ENCODE measurements at places on chromosomes 4 and X.

DNA sequence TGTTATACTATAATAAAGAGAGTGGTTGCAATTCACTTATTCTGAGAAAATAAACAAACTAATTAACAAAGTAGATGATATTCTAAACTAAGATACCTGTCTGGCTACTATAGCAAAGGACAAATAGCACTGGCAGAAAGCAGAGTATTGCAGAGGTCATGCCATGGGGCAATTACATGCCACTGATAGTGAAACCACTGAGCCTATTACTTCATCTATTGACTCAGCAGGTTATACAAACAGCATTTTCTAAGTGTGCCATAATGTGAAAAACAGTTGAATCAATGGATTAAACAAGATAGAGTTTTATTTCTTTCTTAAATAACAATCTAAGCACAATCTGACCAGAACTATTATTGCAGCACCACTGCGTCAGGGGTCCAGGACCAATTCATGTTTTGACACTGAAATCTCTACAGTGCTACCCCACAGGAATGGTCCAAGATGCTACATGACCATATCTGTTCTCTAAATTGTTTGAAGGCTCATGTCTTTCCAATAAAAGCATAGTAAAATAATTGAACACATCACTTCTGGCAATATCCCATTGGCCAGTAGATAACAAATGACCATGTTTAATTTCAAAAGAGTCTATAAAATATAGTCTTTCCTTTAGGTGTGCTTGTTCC lies 389.5 kb upstream of the GRID2 start:
- no peak for DNase-seq

DNA sequence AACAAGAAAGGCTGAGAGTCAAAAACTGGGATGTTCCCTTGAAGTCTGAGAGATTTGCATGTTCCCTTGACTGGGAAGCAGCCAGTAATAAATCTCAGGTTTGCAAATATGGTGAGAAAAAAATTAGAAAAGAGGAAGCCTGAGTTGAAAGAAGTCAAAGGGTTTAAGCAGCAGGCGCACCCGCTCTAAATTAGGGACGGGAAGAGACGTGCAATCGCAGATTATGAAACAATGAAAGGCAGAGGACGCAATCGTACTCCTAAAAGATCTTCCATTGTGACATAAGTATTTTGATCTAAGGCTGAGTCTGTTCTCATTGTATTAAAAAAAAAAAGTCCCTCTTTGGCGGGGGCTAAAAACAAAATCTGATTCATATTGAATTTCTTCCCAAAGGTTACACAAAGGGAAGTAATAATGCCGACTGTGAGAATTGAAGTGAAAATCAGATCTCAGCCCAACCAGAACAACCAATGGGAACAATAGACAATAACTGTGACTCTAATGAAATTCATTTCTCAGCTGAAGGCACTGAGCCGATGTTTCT lies 28.2 kb downstream of the SAT1 start:
- DNase-seq = no peak

GRCh38 chrX:22171287-22172060 lies 101.2 kb upstream of the CBLL2 start:
- no peak for DNase-seq

DNA sequence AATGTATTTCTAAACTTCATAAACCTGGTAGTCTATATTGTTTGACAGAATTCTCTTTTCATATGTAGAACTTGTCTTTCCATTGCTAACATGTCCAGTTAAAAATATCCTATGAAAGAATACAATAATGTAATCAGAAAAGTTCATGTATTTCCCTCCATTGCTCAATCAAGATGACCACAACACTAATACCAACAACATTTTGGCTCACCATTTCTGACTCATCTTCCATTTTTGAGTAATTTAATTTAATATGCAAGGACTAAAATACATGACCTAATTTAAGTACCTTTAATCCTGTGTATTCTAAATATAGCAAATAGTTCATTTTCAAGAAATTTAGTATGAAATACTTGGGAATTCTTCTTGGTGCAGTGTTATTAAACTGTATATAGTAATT lies 239.5 kb upstream of the GPC4 start:
- DNase-seq = no peak

DNA sequence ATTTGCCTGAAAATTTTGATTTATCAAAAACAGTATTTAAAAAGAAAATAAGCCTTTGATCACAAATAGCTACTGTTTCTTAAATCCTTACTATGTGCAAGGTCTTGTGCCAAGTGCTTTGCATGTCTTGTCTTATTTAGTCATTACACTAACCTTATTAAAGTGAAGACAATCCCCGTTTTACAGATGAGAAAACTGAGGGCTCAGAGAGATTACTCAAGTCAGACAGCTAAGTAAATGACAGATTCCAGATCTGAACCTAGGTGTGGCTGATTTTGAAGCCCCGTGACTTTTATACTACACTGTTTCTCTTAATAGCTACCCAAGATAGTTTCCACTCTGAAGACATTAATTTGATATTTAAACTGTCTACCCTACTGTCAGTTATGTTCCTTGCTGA lies 38.2 kb downstream of the AFF2 start:
- no peak for DNase-seq

DNA sequence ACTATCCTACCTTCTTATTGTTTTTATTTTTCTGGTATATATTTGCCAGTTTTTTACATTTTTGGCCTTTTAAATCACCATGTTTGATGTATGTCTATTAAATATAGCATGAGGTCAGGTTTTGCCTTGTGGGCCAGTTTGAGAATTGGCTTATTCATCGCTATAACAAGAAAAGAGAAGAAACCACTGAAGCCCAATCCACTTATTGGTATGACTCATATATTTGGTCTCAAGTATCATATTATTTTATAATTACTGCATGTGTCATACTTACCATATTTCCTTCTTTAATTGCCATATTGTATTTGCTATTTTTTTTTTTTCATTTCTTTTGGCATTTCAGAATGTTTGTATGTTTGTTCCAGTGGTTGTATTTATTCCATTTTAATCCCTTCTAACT lies 99.3 kb downstream of the IRF2 start:
- no peak for DNase-seq

DNA sequence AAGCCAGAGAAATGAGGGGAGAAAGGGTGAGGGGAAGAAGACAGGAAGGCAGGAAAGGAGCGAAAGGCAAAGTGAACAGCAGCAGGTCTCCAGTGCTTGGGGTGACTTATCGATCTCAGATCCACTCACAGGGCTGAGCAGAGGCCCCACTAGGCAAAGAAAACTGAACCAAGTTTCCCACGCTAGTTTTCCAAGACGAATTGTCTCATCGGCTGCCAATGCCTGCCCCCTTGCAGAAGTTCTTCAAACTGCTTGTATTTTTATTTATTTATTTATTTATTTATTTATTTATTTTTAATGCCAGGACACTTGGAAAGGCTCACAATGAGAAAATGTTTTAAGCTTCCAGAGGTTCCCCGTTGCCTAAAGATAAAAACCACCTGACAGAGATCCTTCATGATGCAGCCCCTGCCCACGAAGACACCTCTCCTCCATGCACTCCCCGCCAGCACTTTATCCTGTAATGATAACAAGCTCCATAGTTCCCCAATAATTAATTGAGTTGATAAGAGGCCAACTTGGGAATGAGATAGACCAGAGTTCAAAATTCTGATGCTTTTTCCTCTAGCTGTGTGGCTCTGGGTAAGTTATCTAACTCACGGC lies 43.2 kb downstream of the QDPR start:
- peak; percentile 2 for DNase-seq

DNA sequence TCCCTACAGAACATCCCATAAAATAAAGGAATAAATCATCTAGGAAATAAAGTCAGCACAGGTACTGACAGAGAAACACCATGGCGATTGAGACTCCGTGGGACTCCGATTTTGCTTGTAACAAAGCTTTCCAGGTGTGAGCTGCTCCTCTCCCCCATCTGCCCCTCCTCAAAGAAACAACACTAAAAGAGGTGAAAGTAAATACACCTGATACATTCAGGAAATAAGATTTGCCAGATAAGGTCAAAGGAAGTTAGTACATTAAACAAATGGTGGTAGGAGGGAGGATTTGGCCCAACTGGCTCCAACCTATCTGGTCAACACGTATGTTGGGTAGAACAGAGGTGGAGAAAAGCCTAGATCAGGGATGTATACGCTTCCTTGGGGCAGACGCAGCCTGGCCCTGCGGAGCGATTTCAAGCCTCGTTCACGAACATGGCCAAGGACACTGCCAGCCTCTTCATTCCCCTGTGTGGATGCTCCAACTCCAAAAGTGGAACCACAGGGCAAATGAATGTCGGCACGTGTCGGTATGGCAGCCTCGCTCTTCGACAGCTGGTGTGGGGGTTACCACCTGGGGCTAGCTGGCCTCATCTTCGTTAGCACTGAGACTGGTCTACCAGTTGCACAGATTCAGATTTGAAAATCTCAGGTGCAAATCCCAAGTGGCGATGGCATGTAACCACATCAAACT lies 162.5 kb downstream of the AFAP1 start:
- DNase-seq = no peak

- no peak for DNase-seq
Observed at GRCh38 chr4:649751-650310, 24.2 kb downstream of the ATP5ME start.

GRCh38 chr4:90187148-90187884 lies 60.1 kb downstream of the CCSER1 start:
- no peak for DNase-seq

GRCh38 chr4:168622600-168622999 lies 125.7 kb downstream of the PALLD start:
- DNase-seq = no peak

DNA sequence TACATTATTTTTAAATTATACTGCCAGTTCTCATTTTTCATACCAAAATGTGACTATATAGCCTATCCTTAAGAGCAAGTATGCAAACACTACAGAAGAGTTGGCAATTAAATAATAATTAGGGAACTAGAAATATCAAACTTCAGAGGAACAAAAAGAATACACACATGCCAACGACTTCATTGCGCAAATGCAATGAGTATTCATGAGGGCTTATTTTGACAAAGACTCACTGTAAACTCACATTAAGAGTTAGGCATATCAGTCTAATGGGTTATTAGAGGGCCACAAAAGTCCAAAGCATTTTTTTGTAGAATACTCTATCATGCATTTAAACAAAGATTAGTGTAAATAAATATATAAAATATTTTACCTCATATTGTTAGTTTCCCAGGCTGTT lies 31.6 kb downstream of the SLC10A7 start:
- DNase-seq = no peak

- DNase-seq = no peak
Observed at GRCh38 chr4:81225252-81225651, 10.2 kb upstream of the PRKG2 start.

- no peak for DNase-seq
Observed at GRCh38 chr4:7060346-7061150, 7.3 kb downstream of the GRPEL1 start.

GRCh38 chrX:47620303-47620685 lies 637 bp upstream of the SYN1 start:
- no peak for DNase-seq

DNA sequence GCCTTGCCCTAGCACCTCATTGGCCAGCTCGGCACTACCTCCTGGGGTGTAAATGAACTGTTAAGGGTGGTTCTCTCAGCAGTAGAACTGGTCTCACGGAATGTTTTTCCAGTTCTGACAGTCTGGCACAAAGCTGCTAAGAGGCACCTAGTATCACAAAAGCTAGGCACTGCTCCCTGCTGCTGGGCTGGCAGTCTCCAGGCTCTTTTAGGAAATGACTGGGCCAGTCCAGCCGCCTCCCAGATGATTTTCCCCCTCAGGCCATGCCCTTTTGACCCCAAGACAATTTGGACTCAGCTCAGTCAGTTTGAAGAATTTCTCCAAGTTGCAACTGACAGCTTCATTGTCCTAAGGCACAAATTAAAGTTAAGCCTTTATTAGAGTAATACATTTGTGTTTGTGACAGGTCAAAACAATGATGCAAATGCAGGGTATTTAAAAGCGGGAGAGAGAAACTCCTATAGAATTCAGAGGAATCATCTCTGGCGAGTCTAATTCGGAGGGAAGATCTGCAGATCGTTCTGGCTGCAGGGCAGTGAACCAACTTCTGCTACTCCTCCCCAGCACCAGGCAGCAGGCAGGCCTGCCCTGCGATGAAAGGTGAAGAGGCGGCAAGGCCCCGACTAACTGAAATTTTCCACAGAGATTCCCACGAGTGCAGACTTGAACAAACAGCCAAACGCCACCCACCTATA lies 7.9 kb downstream of the FRMD7 start:
- no peak for DNase-seq

GRCh38 chr4:95439071-95439470 lies 109.7 kb downstream of the UNC5C start:
- DNase-seq = no peak

GRCh38 chr4:128461291-128462102 lies 173.9 kb upstream of the PGRMC2 start:
- no peak for DNase-seq

DNA sequence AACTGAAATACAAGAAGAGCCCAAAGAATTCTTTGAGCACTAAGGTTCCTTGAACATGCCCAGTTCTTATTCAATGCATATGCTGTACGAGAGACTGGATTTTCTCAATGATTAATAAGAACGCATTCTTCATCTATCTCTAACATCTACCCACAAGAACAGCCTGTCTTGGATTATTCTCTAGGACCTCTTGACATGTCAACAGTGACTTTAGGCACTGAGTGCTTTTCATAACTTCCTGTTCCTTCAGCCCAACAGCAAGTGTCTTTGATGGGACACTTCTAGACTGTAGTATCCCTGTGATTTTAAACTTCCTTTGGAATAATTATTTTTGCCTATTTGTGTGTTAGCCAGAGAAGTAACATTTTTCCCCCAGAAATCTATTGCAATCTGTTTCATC lies 69.3 kb downstream of the OPHN1 start:
- no peak for DNase-seq

- peak; percentile 64 for DNase-seq
Observed at GRCh38 chrX:124211312-124211942, 121.0 kb upstream of the TEX13D start.

DNA sequence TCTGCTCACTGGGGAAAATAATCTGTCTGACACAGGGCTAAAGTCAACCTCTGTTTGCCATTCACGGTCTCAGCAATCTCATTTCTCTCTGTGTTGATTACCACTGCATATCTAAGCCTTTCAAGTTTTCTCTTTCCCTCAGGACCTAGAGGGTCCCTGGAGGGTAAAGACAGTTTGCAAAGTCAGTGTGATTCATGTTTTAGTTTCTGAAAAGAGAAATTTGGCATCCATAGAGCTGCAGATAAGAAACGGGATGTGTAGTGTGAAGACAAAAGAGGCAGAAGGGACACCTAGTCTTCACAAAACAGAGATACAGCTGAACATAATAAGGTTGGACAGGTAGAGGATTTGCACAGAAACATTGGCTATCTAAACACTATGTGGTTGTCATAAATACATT lies 34.5 kb upstream of the KDR start:
- no peak for DNase-seq

DNA sequence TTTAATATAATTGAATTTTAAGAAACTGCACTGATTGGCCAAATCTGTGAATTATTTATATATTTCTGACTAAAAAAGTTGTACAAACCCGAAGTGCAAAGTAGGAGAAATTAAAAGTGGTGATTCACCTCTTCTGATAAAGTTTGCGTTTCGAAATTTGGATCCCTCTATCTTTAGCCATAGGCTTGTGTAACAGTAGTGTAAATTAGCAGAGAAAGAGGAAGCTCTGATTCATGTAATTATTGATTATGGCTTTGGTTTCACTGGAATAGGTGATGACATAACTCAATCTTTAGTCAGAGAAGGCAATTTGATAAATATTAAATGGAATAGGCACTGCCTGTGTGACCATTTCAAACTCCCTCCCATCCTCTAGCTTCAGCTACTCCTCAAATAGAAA lies 717.8 kb upstream of the PCDH7 start:
- no peak for DNase-seq

- DNase-seq = no peak
Observed at GRCh38 chr4:105963461-105964400, 68.5 kb downstream of the NPNT start.
